ENCODE measurements at places on chromosomes 16 and 17.

DNA sequence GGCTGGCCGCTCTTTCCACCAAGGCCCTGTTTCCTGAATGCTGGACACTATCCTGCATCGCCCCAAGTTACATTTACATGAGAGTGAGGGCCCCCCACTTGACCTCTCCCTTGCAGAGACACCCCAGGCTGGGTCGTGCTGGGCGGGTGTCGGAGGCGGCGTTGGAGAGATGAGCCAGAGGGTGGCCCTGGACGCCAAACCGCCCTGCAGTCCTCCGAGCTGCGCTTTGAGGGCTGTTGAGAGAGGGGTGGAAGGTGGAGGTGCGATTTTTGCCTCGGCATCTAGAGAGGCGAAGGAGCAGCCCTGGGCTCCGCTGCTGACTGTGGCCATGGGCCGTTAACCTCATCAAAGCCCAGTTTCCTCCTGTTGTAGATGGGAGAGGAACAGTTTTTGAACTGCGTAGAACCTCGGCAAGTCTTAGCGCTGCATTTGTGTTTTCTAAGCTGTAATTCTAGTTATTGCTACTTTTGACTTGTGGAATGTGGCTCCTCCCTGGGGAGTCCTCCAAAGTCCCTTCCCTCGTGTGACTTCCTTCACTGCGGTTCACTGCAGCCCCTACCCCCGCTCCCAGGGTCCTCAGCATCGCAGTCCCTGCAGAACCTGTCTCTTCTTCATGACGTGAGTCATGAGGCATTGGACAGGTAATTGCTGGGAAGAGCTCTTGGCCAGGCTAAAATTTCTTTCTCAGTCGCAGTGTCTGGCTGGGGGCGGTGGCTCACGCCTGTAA, 986 bp upstream of the ELOB start:
- peak; percentile 20 for DNase-seq

GRCh38 chr16:56258508-56259424, 67.5 kb downstream of the GNAO1 start:
- no peak for DNase-seq

DNA sequence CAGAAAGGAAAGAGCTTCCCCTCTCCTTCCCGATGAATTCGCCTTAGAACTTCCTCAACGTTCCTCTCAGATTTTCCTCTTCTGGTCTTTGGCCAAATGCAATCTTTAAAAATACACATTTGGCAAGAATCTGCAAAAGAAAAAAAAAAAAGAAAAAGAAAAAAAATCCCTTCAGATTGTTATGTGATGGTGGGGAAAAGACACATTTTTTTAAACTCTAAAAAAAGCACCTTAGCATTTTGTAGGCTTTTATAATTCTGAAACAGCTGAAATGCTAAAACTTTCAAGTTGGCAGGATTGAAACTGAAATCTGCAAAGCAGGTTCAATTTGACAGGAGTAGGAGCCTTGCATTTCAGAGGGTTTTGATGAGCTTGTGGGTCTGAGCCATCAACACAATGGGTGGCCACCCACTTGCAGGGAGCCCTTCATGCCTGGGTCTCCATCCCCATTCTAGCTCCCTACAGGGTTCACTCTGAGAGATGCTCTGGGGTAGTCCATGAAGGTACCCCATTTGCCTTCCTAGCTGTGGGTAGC, 33.1 kb downstream of the CACNG3 start:
- DNase-seq, result no peak

DNA sequence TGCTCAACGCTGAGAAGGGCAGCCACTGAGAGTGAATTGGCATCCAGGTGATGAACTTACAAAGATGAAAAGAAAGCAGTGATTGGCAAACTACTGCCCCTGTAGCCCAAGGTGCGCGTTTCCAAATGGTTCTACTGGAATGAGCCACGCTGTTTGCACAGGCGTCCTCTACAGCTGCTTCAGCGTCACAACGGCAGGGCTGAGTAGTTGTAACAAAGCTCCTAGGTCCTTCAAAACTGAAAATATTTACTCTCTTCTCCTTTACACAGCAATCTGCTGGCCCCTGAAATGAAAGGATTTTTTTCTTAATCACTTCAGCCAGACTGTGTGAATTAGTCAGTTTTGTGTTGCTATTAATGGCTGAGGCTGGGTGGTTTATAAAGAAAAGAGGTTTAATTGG, 107.2 kb upstream of the FOXF1 start:
- no peak for DNase-seq

DNA sequence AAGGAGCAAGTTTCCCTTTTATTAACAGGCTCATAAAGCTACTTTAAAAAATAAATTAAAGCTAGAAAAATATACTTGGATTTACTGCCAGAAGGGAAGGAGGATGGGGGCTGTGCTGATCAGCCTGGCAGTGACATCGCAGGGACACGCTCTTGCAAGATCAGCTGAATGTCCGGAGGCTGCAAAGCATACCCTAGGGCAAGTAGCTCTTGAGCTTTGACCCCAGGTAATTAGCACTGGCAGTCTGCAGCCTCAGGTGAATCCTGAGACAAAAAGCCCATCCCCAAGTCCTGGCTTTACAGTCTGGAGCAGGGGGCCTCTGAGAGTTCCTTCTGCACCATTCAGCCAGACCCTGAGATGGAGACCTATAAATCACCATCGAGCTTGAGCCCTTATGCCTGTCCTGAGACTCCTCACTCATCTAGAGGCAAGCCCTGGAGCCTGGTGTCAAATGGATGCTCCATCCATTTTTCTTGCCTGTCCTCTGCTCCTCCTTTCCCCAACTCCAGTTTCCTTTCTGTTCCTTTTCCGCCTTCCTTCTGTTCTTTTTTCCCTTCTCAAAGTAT, 131.7 kb downstream of the TMEM114 start:
- no peak for DNase-seq

DNA sequence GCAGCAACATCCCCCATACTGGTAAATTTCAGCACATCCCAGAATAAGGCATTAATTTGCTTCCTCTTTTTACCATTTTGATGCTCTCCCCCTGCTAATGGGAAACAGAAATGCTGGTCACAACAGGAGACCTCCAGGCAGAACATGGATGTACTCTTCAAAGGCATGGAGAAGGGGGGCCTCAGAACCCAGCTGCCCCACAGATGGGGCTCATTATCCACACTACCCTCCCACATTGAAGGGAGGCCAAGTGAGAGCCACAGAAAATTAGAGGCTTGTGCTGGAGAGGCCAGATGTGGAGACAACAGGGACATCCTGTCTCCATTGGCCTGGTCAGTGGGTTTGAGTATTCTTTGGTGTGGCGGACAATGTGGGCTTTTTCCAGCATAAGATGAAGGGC, 150.1 kb upstream of the CDH11 start:
- DNase-seq, result peak; percentile 11

DNA sequence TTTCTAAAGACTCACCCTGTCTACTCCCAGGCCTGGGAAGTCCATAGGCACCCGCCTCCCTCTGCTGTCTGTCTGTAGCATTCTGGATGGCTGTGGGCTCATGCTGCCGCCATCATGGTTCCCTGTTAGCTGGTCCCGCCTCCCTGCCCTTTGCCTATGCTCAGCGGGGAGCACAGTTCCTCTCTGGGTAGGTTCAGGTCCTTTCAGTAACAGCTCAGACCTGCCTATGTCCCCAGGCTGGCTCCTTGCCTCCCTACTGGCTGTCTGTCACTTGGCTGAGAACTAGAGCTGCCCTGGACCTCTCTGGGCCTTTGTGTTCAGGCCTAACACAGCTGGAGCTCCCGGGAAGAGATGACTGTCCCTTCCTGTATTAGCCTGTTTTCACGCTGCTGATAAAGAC, 317.9 kb downstream of the SNX29 start:
- DNase-seq, result no peak

DNA sequence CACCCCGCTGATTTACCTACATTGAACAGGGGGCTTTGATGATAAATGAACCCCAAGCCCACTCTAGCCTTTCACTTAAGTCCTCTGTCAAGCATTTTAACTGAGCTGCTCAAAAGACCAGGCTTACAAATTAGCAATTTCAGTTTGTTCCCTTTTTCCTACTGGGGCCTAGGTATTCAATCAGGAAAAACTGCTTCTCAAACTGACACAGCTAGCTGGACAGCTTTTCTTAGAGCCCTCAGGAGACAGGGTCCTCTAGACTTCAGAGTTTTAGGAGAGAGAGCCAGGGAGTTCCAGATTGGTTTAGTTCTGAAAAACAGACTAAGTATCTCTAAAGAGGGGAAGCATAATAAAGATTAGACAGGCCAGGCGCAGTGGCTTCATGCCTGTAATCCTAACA, 6.2 kb upstream of the HEXIM2 start:
- no peak for DNase-seq

- DNase-seq, result no peak
These were observed 48.8 kb upstream of the MTSS2 start for GRCh38 chr16:70734522-70735095.

GRCh38 chr17:47310186-47310733, 13.5 kb upstream of the EFCAB13 start:
- no peak for DNase-seq

GRCh38 chr16:2426941-2427361, 2.3 kb upstream of the CCNF start:
- no peak for DNase-seq

GRCh38 chr16:79328402-79329165, 272.0 kb downstream of the MAF start:
- no peak for DNase-seq

DNA sequence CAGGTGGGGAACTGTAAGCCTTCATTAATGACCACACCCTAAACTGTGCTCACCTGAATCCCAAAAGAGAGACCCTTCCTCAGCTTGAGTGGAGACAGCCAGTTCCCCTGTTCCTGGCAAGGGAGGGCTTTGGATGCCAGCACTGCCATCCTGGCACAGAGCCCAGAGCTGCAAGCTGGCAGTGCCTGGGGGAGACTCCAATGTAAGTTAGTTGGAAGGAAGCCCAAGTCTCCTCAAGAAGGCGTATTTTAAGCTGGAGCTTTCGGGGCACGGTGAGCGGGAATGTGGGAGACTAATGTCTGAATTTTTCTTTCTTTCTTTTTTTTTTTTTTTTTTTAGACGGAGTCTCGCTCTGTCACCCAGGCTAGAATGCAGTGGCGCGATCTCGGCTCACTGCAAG, 4.7 kb downstream of the CDC42EP4 start:
- DNase-seq, result no peak

- DNase-seq, result peak; percentile 84
These were observed 68.8 kb downstream of the IL21R start for GRCh38 chr16:27470567-27471431.

DNA sequence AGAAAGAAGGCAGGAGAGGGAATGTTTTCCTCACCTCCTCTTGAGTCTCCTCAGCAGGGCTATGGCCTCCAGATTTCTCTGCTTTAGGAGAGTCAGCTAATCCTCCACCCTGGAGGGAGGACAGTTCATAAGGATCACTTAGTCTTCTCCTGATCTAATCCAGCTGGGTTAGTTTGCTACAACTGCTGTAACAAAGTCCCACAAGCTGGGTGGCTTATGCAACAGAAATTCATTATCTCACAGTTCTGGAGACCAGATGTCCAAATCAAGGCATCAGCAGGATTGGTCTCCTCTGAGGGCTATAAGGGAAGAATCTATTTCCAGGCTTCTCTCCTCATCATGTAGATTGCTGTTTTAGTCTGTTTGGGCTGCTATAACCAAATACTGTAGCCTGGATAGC, 40.6 kb upstream of the XYLT1 start:
- DNase-seq, result peak; percentile 96

GRCh38 chr16:9950658-9951057, 231.6 kb downstream of the GRIN2A start:
- DNase-seq, result no peak

- DNase-seq, result no peak
These were observed 31.8 kb upstream of the NSRP1 start for GRCh38 chr17:30084788-30085187.

- DNase-seq, result no peak
These were observed 117.7 kb upstream of the CIBAR2 start for GRCh38 chr16:85229869-85230462.

- DNase-seq, result peak; percentile 48
These were observed 6.0 kb upstream of the RHBDL3 start for GRCh38 chr17:32259586-32259985.

DNA sequence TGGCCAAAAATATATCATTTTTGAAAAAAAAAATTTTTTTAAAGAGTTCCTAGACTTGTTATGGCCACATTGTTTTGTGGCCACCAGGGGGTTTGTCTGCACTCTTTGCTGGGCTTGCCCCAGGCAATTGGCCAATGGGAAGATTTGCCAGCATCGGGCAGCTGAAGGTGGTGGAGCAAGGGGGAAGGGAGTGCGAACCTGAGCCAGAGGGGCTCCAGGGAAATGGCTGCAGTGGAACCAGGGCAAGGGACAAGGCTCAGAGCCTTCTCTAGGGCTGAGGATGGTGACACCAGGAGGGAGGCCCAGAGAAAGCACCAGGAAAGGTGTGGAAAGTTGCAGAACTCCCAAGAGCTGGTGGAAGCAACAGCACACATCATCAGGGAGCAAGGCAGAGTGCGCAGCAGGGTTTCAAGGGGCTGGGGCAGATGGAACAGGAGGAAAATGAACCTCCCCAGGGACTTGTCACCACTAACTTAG, 15.5 kb upstream of the CMIP start:
- peak; percentile 50 for DNase-seq

GRCh38 chr16:10965440-10966061, 21.2 kb downstream of the CLEC16A start:
- no peak for DNase-seq

DNA sequence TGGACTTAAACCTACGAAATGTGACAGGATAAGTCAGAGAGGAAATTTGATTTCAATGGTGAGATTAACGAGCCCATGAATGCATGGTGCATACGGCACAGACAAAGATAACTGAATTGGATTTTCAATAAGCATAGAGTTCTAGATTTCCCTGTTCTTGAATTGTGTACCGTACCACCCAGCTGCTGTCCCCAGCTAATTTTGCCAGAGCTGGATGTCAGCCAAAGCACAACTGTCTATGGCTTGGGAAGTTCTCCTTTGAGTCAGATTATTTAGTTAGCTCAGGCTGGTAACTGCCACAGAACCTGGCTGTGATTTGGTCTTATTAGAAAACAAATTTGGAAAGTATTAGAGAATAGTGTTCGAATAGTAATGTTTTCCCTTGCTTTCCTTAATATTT, 143.1 kb downstream of the CDH13 start:
- no peak for DNase-seq

DNA sequence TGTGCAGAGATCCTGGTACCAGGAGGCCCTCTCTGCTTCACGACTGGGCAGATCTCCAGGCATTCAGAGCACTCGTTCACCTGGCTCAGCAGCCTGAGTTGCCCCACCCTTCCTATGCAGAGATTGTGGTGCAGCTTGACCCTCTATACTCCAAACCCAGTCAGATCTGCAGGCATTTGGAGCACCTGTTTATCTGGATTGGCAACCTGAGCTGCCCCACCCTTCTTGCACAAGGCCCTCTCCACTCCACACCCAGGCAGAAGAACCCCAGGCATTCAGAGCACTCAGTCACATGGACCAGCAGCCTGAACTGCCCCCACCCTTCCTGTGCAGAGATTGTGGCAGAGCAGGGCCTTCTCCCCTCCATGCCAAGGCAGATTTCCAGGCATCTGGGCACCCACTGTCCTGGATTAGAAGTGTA, 88.4 kb upstream of the CDH5 start:
- DNase-seq, result no peak
